Midbrain (tissue), 1 donor: ENCODE measurements at places on chromosomes 13 and 19.
A peak's percentile ranks its signal among the peaks of the same experiment; 100 is the strongest.

GRCh38 chr19:4910594-4911281 lies 1.4 kb downstream of the UHRF1 start:
- peak; percentile 45 for DNase-seq

DNA sequence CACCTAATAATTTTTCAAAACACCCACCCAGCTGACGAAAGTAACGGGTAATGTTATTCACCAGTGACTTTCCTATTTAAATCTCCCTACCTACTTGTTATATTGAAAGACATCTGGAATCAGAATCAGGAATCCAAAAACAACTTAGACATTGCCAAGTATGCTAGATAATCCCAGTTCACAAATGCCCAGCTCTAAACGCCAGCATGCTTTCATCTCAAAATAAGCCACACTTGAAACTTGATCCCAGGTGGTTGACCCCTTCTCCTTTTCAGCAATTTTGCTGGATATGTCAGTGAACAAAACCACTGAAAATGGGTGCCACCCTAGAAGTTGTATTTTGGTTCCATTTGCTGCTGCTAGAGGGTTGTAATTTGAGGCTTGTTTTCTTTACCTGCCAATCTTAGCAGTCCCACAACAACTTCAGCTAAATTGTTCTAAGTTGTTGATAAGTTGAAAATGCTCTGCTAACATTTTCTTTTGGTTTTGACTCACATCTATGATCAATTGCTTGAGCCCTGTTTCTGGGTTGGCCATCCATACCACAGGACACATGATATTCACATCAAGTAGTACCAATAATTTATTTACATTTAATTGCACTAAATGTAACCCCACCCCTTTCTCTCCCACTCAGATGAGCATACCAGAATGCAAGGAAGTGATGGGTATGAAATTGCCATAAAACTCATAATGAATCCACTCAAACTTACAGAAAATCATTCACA lies 66.4 kb downstream of the DCT start:
- DNase-seq: no peak

- DNase-seq: no peak
Measured at GRCh38 chr13:80458543-80458942, 117.6 kb upstream of the SPRY2 start.

- no peak for DNase-seq
Measured at GRCh38 chr13:74015137-74015536, 119.1 kb downstream of the KLF12 start.

GRCh38 chr19:35349614-35350521 lies 2.2 kb downstream of the FFAR1 start:
- no peak for DNase-seq

GRCh38 chr13:80903911-80904310 lies 563.0 kb upstream of the SPRY2 start:
- no peak for DNase-seq

- no peak for DNase-seq
Measured at GRCh38 chr19:13023656-13024055, 28.4 kb downstream of the NFIX start.

GRCh38 chr13:39385621-39386231 lies 217.3 kb downstream of the LHFPL6 start:
- DNase-seq: peak; percentile 32

- no peak for DNase-seq
Measured at GRCh38 chr19:15220833-15221232, 11.4 kb downstream of the EPHX3 start.

GRCh38 chr19:49425922-49426592 lies 869 bp downstream of the GFY start:
- no peak for DNase-seq
